ENCODE measurements at places on chromosomes 6 and 20. TPM values are rescaled to one million over a fixed set of nuclear protein-coding genes. Genes with fewer than 3 reads are reported as not detected.

The HMGCLL1 gene
- 1.4 TPM for total RNA-seq

The BTNL2 gene
- not detected for total RNA-seq

The SRF gene
- 33.9 TPM for total RNA-seq

The CNR1 gene
- total RNA-seq: 4.2 TPM

The INSM1 gene
- not detected for total RNA-seq

The RIMS1 gene
- total RNA-seq: 0.58 TPM

The HLA-G gene
- total RNA-seq: 0.46 TPM

Data from epithelial cell of proximal tubule (primary cell).